ENCODE measurements at places on chromosomes 16 and 17.

GRCh38 chr17:32970281-32970680 is 21.4 kb upstream of the SPACA3 start:
- no peak for DNase-seq

- no peak for DNase-seq
Measured at GRCh38 chr17:13400491-13400890, 201.2 kb downstream of the HS3ST3A1 start.

- DNase-seq = no peak
Measured at GRCh38 chr17:19578545-19578944, 44.9 kb downstream of the SLC47A1 start.

GRCh38 chr17:73013816-73014663 is 78.4 kb downstream of the SLC39A11 start:
- no peak for DNase-seq

DNA sequence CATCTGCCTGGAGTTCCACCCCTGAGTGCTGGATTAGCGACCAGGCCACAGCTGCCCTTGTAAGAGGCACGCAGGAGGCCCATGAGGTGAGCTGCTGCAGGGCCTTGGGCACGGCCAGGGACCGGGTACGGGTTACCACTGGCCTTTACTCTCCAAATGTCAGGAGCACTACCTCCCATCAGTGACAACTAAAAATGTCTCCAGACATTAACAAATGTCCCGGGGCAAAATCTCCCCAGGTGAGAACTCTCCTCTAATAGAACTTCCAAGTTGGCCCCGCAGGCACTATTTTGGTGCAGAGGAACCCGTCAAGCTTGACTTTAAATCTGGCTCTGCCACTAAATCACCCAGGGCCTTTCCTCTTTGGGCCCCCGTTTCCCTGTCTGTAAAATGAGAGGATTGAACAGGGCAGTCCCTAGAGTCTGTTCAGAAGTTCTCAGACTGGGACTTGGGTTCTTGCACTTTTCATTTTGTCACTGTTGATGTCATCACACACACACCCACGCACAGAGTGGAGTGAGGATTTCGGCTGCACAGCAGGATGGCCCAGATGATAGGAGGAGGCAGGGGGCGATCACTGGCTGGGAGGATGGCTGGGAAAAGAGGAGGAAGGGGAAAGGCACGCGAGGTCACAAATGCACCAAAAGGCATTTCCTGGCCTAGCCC is 24.5 kb upstream of the MAPT start:
- no peak for DNase-seq

DNA sequence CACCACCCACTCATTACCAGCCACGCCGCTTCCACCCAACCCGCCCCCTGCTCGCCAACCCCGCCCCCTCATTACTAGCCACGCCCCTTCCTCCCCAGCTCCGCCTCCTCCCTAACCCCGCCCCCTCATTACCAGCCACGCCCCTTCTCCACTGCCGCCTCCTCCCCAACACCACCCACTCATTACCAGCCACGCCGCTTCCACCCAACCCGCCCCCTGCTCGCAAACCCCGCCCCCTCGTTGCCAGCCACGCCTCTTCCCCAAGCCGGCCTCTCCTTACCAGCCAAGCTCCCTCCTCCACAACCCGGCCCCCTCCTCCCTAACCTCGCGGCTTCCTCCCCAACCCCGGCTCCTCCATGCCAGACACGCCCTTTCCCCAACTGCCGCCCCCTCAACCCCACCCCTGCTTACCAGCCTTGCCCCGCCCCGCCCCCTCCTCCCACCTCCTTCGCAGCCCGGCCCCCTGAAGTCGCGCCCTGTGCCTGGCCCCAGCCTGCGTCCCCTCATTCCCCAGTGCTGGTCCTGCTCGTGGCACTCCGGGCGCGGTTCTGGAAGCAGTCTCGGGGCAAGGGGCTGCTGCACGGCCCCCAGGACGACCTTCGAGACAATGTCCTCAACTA is 7.3 kb downstream of the SLC22A31 start:
- DNase-seq = no peak
